ENCODE measurements at places on chromosomes 5 and 9. TPM values are rescaled to one million over a fixed set of nuclear protein-coding genes. Genes with fewer than 3 reads are reported as not detected.

ACSL6 gene
- total RNA-seq = 12.4 TPM

PCDHB11 gene
- not detected for total RNA-seq

C5orf47 gene
- not detected for total RNA-seq

AFAP1L1 gene
- 14.9 TPM for total RNA-seq

SCAI gene
- 13.8 TPM for total RNA-seq

SPATA9 gene
- total RNA-seq = not detected

TPM2 gene
- total RNA-seq = 436 TPM

F2RL2 gene
- total RNA-seq = 0.70 TPM

GPR21 gene
- 1.9 TPM for total RNA-seq

SPDL1 gene
- 14.9 TPM for total RNA-seq

NMUR2 gene
- not detected for total RNA-seq

NDUFAF2 gene
- total RNA-seq = 6.0 TPM

WDR38 gene
- not detected for total RNA-seq

STC2 gene
- 0.83 TPM for total RNA-seq

NRARP gene
- total RNA-seq = 38.5 TPM

ARL14EPL gene
- total RNA-seq = not detected

OMD gene
- total RNA-seq = 5.4 TPM

FOXD4L3 gene
- total RNA-seq = not detected

IZUMO3 gene
- not detected for total RNA-seq

OLFML2A gene
- 10.0 TPM for total RNA-seq

ACTBL2 gene
- not detected for total RNA-seq

RNF145 gene
- 19.1 TPM for total RNA-seq

C5orf34 gene
- 0.47 TPM for total RNA-seq

OTULINL gene
- total RNA-seq = 32.1 TPM

Data from Peyer's patch (tissue), 4 donors.